ENCODE measurements at places on chromosomes 3 and 15. TPM values are rescaled to one million over a fixed set of nuclear protein-coding genes. Genes with fewer than 3 reads are reported as not detected.

CDHR4 gene
- 0.10 TPM for total RNA-seq

KBTBD13 gene
- total RNA-seq: not detected

KCNMB3 gene
- total RNA-seq: 4.9 TPM

SCN11A gene
- total RNA-seq: 1.0 TPM

SMCO1 gene
- total RNA-seq: not detected

IL5RA gene
- total RNA-seq: 9.4 TPM

VWA5B2 gene
- total RNA-seq: 4.6 TPM

CYP1A2 gene
- not detected for total RNA-seq

CHRFAM7A gene
- total RNA-seq: 9.0 TPM

EAF1 gene
- 22.4 TPM for total RNA-seq

RTP1 gene
- 0.40 TPM for total RNA-seq

RBMS3 gene
- total RNA-seq: 86.7 TPM

CFAP20DC gene
- total RNA-seq: 1.7 TPM

CCR8 gene
- not detected for total RNA-seq

RYR3 gene
- 15.7 TPM for total RNA-seq

OR5H2 gene
- not detected for total RNA-seq

NR2E3 gene
- total RNA-seq: 0.30 TPM

SYNPR gene
- total RNA-seq: 83.5 TPM

PLCH1 gene
- 20.6 TPM for total RNA-seq

REC114 gene
- total RNA-seq: not detected

U2SURP gene
- total RNA-seq: 121 TPM
